ENCODE measurements at places on chromosomes 7 and 10. TPM values are rescaled to one million over a fixed set of nuclear protein-coding genes. Genes with fewer than 3 reads are reported as not detected.

LRCH4 gene
- 70.3 TPM for total RNA-seq

C10orf53 gene
- not detected for total RNA-seq

FBXL13 gene
- total RNA-seq: 0.83 TPM

ZCCHC24 gene
- 0.75 TPM for total RNA-seq

HOGA1 gene
- not detected for total RNA-seq

CALHM2 gene
- total RNA-seq: 12.0 TPM

ZPBP gene
- not detected for total RNA-seq

GRID2IP gene
- total RNA-seq: 0.11 TPM

MRPL43 gene
- 53.4 TPM for total RNA-seq

DIP2C gene
- 0.94 TPM for total RNA-seq

SRI gene
- total RNA-seq: 193 TPM

RBM20 gene
- 0.40 TPM for total RNA-seq

PRSS37 gene
- total RNA-seq: not detected

HOXA6 gene
- total RNA-seq: not detected

ARHGEF5 gene
- total RNA-seq: 16.8 TPM

LIPK gene
- total RNA-seq: not detected

BEND7 gene
- total RNA-seq: not detected

AOAH gene
- 9.2 TPM for total RNA-seq

CPA2 gene
- total RNA-seq: not detected

PTPN20 gene
- total RNA-seq: 2.0 TPM

LRRC17 gene
- total RNA-seq: 0.25 TPM

HOXA5 gene
- total RNA-seq: not detected

RELN gene
- total RNA-seq: not detected

COL26A1 gene
- not detected for total RNA-seq

AKR1C8 gene
- total RNA-seq: not detected

SORCS1 gene
- total RNA-seq: not detected

IKZF1 gene
- total RNA-seq: 260 TPM

FOXP2 gene
- not detected for total RNA-seq

ZNF438 gene
- total RNA-seq: 3.1 TPM

GNAT3 gene
- total RNA-seq: not detected

ASB10 gene
- total RNA-seq: not detected

GIMAP5 gene
- total RNA-seq: 53.3 TPM

PODXL gene
- total RNA-seq: 0.48 TPM

HOXA10 gene
- not detected for total RNA-seq

PGAM2 gene
- not detected for total RNA-seq

SPACDR gene
- 4.2 TPM for total RNA-seq

LBX1 gene
- not detected for total RNA-seq

INHBA gene
- not detected for total RNA-seq

DKK1 gene
- total RNA-seq: not detected

HIP1 gene
- 5.0 TPM for total RNA-seq

NXPH1 gene
- total RNA-seq: not detected

GRM3 gene
- total RNA-seq: not detected

NKX1-2 gene
- total RNA-seq: not detected

MKI67 gene
- total RNA-seq: 234 TPM

ATOH7 gene
- not detected for total RNA-seq

ZC3HAV1 gene
- 120 TPM for total RNA-seq

CLCN1 gene
- 0.07 TPM for total RNA-seq

PON1 gene
- total RNA-seq: not detected

COBL gene
- not detected for total RNA-seq

IRF5 gene
- total RNA-seq: 7.2 TPM

LAMB4 gene
- not detected for total RNA-seq

RHOBTB1 gene
- 0.04 TPM for total RNA-seq
